Osteoblast (primary cell): ENCODE measurements at places on chromosomes 16 and 17. TPM values are rescaled to one million over a fixed set of nuclear protein-coding genes. Genes with fewer than 3 reads are reported as not detected.
A peak's percentile ranks its signal among the peaks of the same experiment; 100 is the strongest.

DNA sequence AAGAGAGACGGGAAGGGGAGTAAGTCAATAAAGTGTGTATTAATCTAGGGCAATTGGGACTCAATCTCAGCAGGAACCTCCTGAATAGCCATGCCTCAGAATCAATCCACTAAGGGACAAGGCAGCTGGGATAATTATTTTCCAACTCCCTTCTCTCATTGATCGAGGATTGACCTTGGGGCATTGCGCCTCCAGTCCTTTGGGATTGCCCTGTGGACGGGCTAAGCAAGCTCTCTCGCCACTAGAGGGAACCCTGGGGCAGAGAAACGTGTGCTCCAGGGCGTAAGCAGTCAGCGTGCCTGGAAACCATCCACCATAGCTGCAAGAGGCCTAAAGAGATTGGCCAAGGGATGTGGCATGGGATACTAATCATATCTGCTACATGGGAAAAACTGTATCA is 53.9 kb upstream of the ERCC4 start:
- H3K4me1 ChIP-seq: no peaks in the 10 kb centered on the region
- H3K27me3 ChIP-seq: no peaks in the 10 kb centered on the region
- H3K27ac ChIP-seq: no peak overlapping the region
- DNase-seq: peak; percentile 82
- H3K4me3 ChIP-seq: no peak overlapping the region
- no peaks in the 10 kb centered on the region for H3K36me3 ChIP-seq

DNA sequence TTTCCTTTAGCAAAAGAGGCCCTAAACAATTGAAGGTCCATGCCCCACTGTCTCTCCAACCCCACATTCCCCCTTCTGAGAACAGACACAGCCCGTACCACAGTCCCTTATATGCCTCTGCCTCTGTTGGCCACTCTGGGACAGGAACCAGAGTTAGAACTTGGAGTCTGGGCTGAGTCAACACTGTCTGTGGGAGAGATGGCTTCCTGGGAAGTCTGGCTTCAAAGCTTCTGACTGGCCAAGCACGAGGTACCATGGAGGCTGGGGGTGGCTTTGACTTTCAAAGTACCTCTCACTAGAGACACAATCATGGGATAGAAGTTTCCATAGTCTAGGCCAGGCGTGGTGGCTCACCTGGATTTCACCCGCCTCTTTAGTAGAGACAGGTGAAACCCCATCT is 14.9 kb upstream of the SPOP start:
- H3K4me3 ChIP-seq: no peak overlapping the region
- no peak for DNase-seq
- H3K4me1 ChIP-seq: peaks cover 37% of the 10 kb centered on the region
- no peaks in the 10 kb centered on the region for H3K27me3 ChIP-seq
- H3K36me3 ChIP-seq: no peaks in the 10 kb centered on the region

DNA sequence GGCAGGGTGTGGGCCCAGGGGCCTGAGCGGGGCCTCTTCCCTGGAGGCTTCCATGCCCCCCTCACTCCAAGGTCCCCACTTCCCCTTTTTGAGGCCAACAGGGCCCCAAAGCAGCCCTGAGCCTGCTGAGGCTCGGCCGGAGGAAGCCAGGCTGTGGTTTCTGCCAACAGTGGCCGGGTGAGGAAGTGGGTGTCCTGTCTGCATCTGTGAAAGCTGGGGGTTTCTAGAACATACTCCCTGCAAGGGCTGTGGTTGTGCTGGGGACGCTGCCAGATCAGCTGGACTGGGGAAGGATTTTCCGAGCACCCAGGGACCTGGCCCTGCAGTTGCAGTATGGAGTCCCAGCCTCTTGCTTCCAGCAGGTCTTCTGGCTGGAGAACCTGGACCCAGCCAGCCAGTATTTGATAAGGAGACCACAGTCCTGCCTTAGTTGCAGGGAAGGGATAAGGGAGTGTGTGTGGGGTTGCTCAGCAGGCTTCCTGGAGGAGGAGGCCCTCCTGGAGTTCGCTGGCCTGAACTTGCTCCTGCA is 15.7 kb downstream of the ADCY7 start:
- no peaks in the 10 kb centered on the region for H3K27me3 ChIP-seq
- H3K4me3 ChIP-seq: no peak overlapping the region
- peaks cover 20% of the 10 kb centered on the region for H3K4me1 ChIP-seq
- peaks cover 5% of the 10 kb centered on the region for H3K36me3 ChIP-seq
- H3K27ac ChIP-seq: no peak overlapping the region
- peak; percentile 86 for DNase-seq

GRCh38 chr17:82754297-82755208 is 2.7 kb downstream of the TBCD start:
- no peaks in the 10 kb centered on the region for H3K27me3 ChIP-seq
- peaks cover 7% of the 10 kb centered on the region for H3K4me1 ChIP-seq
- no peak overlapping the region for H3K4me3 ChIP-seq
- H3K36me3 ChIP-seq: peaks cover 7% of the 10 kb centered on the region

GRCh38 chr16:86443508-86444147 is 66.7 kb upstream of the FOXF1 start:
- H3K27ac ChIP-seq: no peak overlapping the region
- no peak for DNase-seq
- H3K4me1 ChIP-seq: no peaks in the 10 kb centered on the region
- H3K4me3 ChIP-seq: no peak overlapping the region
- peaks cover 31% of the 10 kb centered on the region for H3K27me3 ChIP-seq

DNA sequence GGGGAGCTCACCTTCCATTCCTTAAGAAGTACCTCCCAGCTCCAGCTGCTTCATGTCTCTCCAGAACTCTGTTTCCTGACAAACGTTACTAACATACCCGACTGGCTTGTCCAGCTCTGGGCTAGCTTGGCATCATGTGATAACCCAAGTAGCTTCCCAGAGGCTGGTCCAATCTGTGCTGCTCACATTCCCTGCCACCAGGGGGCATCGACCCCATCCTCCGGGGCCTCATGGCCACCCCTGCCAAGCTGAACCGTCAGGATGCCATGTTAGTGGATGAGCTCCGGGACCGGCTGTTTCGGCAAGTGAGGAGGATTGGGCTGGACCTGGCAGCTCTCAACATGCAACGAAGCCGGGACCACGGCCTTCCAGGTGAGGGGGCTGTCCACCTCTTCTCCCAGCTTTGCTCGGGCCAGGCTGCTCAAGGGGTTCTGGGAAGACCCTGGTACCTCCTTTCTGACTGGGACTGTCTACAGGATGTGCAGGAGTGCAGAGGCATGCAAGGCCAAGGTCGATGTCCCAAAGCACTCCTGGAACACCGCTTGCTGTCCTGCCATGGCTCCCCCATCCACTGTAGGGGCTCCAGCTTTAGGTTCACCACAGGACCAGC is 7.6 kb downstream of the EPX start:
- H3K27me3 ChIP-seq: peaks cover 23% of the 10 kb centered on the region
- H3K27ac ChIP-seq: no peak overlapping the region
- H3K36me3 ChIP-seq: no peaks in the 10 kb centered on the region
- no peak overlapping the region for H3K4me3 ChIP-seq
- peak; percentile 95 for DNase-seq

- peaks cover 29% of the 10 kb centered on the region for H3K4me1 ChIP-seq
- no peak overlapping the region for H3K4me3 ChIP-seq
- no peaks in the 10 kb centered on the region for H3K36me3 ChIP-seq
- H3K27me3 ChIP-seq: no peaks in the 10 kb centered on the region
These were observed 158.6 kb upstream of the CDH5 start for GRCh38 chr16:66207883-66208265.

DNA sequence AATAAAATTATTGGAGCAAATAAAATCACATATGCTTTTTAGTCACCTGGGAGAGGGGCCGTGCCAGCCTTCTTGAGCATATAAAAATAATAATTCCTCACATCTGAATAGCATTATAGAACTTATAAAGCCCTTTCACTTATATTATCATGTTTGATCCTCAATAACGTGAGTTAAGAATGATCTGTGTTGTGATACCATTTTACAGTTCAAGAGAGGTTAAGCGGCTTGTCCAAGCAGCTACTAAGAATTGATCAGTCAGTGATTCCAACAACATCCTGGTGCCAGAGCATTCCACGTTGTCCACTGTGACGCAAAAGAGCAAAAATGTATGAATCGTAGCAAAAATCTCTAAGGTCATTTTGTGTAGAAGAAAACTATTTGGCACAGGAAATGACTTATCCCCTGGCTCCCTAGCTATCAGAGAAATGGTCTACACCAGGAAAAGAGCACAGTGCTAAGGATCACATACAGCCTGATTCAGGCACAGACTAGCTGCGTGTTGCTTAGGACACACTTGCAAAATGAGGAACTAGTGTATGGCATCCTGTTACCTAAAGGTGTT is 33.0 kb downstream of the ANKFN1 start:
- no peak for DNase-seq
- peak overlapping the region; percentile 86 for H3K27ac ChIP-seq
- no peaks in the 10 kb centered on the region for H3K36me3 ChIP-seq
- H3K4me3 ChIP-seq: no peak overlapping the region

DNA sequence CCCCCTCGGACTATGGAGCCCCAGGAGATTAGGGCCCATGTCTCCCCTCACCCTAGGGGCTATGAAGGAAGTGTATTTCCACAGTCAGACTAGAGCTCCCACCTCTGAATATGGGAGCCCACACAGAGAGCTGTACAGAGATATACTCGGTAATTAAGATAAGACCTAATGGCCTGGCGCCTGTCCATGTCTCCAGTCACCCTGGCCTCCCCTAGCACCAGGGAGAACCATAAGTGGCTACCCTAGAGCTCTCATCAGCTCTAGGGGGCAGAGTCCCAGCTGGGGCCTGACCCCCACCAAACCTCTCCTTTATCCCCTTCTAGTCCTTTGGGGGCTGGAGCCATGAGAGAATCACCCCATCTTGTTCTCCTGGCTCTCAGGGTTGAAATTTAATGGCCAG is 2.4 kb downstream of the TMEM101 start:
- H3K4me3 ChIP-seq: no peak overlapping the region
- no peaks in the 10 kb centered on the region for H3K27me3 ChIP-seq
- peaks cover 11% of the 10 kb centered on the region for H3K36me3 ChIP-seq

- H3K36me3 ChIP-seq: no peaks in the 10 kb centered on the region
- no peak within 1 kb of the TSS for H3K27ac ChIP-seq
- peaks cover 6% of the 10 kb centered on the region for H3K4me1 ChIP-seq
- H3K27me3 ChIP-seq: peaks cover 6% of the 10 kb centered on the region
These were observed at the start of gene MT1A for GRCh38 chr16:56637814-56638750. Gene MT1A, plus strand, starts transcription at chr16:56638666. Its CDS starts 73 bp downstream, at chr16:56638739.

- DNase-seq: no peak
- no peak overlapping the region for H3K4me3 ChIP-seq
- H3K4me1 ChIP-seq: no peaks in the 10 kb centered on the region
- H3K27me3 ChIP-seq: no peaks in the 10 kb centered on the region
- H3K27ac ChIP-seq: no peak overlapping the region
These were observed 1025.2 kb upstream of the GOT2 start for GRCh38 chr16:59759296-59759695.

GRCh38 chr16:6993544-6993943 is 339.1 kb upstream of the RBFOX1 start:
- H3K4me1 ChIP-seq: no peaks in the 10 kb centered on the region
- H3K36me3 ChIP-seq: no peaks in the 10 kb centered on the region

DNA sequence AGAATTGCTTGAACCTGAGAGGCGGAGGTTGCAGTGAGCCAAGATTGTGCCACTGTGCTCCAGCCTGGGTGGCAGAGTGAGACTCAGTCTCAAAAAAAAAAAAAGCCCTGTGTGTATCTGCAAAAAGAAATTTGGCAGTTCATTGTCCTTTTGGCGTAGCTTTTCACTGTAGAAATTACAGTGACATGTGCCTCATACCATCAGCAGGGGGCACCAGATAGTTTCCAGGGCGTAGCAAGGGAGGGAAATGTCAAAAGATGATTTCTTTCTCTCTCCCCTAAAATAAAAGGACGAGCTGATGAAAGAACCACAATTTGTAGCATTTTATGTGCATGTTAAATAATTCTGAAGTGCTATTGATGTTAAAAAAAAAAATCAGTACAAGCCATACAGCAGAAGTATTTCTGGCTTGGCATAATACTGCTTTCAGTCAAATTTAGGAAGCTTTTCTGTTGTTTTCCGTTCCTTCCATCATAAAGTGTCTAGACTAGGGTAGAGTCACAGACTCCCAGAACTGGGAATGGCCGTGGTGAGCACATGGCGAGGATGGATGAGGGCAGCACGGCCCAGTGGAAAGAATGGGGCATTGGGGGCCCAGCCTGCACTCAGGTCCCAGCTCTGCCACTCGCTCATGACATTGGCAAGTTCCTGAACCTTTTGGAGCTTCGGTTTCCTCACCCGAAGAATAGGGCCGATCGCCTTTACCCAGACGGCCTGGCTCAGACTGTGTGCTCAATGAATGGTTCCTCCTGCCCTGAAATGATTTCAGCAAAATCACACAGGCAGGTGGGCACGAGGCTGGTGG is 59.8 kb upstream of the RPH3AL start:
- H3K4me1 ChIP-seq: peaks cover 23% of the 10 kb centered on the region
- H3K27ac ChIP-seq: peak overlapping the region; percentile 13
- no peak overlapping the region for H3K4me3 ChIP-seq

DNA sequence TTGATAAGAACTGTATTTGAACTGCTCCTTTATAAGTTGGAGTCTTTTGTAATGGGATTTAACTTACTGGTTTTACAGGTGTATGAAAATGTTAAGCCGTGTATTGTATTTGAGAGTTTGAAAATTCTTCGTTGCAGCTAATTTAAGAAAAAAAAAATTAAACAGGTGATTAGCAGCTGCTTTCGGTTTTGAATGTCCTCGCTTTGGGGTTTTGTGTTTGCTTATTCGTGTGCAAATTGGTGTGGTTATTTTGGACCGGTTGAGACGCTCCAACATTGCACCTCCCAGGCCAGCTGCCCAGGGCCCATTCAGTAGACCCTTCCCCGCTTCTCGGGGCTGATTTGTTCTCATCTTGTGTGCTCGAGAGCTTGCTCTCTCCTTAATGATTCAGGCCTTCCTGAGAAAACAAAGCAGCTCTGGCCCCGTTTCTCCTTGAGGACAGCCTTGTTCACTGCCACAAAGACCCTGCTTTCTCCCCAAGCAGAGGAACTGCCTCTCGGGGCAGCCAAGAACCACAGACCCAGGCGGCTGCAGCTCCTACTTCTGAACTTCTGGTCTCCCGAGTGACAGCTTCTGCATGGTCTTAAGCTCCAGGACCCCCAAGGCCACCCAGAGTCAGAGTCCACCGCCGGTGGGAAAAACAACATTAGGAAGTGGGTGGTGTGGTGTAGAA is 100.5 kb downstream of the MSI2 start:
- H3K4me1 ChIP-seq: no peaks in the 10 kb centered on the region
- no peak overlapping the region for H3K27ac ChIP-seq
- no peak overlapping the region for H3K4me3 ChIP-seq
- H3K27me3 ChIP-seq: no peaks in the 10 kb centered on the region

GRCh38 chr17:71849783-71850768 is 270.7 kb upstream of the SOX9 start:
- no peaks in the 10 kb centered on the region for H3K36me3 ChIP-seq
- no peak overlapping the region for H3K4me3 ChIP-seq
- DNase-seq: no peak
- no peaks in the 10 kb centered on the region for H3K27me3 ChIP-seq
- H3K27ac ChIP-seq: no peak overlapping the region
- H3K4me1 ChIP-seq: no peaks in the 10 kb centered on the region

- no peak overlapping the region for H3K27ac ChIP-seq
- peaks cover 23% of the 10 kb centered on the region for H3K4me1 ChIP-seq
- no peak for DNase-seq
- no peaks in the 10 kb centered on the region for H3K27me3 ChIP-seq
- no peak overlapping the region for H3K4me3 ChIP-seq
These were observed 1.3 kb upstream of the HERPUD1 start for GRCh38 chr16:56930486-56931270.

GRCh38 chr17:45314741-45315647 is 1.8 kb downstream of the MAP3K14 start:
- peak overlapping the region; percentile 77 for H3K27ac ChIP-seq
- peak overlapping the region; percentile 93 for H3K4me3 ChIP-seq
- H3K4me1 ChIP-seq: peaks cover 84% of the 10 kb centered on the region

DNASE1L2 gene
- total RNA-seq: 0.72 and 0.88 TPM in 2 replicates

PPY gene
- total RNA-seq: not detected in 2 replicates
